Activated T-helper 1 cell treated with anti-CD3 and anti-CD28 coated beads, Interleukin-12 subunit alpha, Interleukin-12 subunit beta, Interleukin-2, Interleukin-4 antibody, amounts not matched to agents 30 ng/mL and 10 ng/mL and 1 ng/mL, durations not matched to agents 14 hours and 24 hours and 36 hours (primary cell): ENCODE measurements at places on chromosomes 16 and 17.

DNA sequence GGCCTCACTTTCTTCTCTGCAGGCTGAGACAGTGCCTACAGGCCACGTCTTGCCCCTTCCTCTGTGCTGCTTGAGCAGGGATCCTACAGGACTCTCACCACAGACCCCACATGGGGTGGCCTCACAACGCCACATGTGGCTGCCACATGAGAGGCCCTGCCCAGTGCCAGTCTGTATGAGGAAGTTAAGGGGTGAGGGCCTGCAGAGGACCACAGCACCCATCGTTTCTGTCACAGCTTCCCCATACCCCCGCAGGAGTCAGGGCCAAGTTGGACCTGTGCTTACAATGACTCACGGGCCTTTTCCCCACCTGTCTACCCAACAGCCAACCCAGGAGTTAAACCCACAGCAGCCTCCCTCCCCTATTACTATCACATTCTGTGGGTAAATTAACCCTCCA is 2.9 kb upstream of the GSDMB start:
- H3K36me3 ChIP-seq: peaks cover 51% of the 10 kb centered on the region
- no peak for DNase-seq
- H3K4me1 ChIP-seq: peaks cover 88% of the 10 kb centered on the region
- peak overlapping the region; percentile 60 for H3K4me3 ChIP-seq

DNA sequence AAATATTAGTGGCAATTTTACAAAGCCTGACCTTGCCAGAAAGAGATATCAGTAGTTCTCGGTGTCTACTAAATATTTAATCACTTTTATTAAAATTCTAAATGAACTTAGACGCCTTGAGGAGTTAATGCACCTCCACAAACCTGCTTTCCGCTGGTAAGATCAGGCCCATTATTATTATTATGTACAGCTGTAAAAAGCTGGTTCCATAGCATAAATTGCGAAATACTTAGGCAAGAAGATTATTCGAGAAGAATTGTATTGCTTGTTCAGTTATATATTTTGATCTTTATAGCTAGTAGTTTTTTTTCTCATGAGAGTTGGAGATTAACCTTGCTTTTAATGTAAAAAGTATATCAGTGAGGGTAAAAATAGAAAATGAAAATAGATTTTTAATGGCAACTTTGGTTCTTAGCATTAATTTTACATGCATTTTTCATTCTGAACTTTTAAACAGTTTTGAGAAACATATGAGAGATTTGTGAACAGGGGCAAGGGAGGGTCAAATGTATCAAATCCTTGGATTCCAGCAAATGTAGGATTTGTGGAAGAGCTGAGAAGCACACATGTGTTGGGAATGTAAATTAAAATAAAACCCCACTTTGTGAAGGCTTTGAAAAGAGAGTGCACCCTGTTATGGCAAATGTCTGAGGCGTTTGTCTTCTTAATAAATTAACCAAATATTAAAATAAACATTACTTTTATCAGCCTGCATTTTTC is 250.4 kb upstream of the TBX2 start:
- no peak overlapping the region for H3K4me3 ChIP-seq
- H3K36me3 ChIP-seq: no peaks in the 10 kb centered on the region
- peaks cover 5% of the 10 kb centered on the region for H3K4me1 ChIP-seq
- H3K27ac ChIP-seq: no peak overlapping the region
- no peaks in the 10 kb centered on the region for H3K27me3 ChIP-seq
- no peak for DNase-seq

DNA sequence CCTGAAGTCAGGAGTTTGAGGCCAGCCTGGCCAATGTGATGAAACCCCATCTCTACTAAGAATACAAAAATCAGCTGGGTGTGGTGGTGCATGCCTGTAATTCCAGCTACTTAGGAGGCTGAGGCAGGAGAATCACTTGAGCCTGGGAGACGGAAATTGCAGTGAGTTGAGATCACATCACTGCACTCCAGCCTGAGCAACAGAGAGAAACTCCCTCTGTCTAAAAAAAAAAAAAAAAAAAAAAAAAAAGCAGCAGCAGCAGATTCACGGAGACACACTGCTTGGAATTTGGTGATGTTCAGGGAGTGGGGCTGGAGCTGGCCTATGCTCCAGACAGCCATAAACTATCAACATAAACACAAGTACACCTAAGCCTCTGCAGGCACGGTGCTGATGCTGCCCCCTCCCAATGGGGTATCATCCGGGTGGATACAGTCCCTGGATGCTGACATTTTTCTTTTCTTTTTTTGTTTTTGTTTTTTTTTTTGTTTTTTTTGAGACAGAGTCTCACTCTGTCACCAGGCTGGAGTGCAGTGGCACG is 39.6 kb upstream of the RHOT1 start:
- H3K36me3 ChIP-seq: no peaks in the 10 kb centered on the region
- peaks cover 40% of the 10 kb centered on the region for H3K4me1 ChIP-seq
- peaks cover 6% of the 10 kb centered on the region for H3K27me3 ChIP-seq
- no peak for DNase-seq
- no peak overlapping the region for H3K27ac ChIP-seq

GRCh38 chr16:68275611-68276191 is 11.4 kb downstream of the SLC7A6 start:
- DNase-seq: peak; percentile 40
- peak overlapping the region; percentile 65 for H3K4me3 ChIP-seq
- H3K27ac ChIP-seq: peak overlapping the region; percentile 90
- H3K4me1 ChIP-seq: peaks cover 63% of the 10 kb centered on the region

DNA sequence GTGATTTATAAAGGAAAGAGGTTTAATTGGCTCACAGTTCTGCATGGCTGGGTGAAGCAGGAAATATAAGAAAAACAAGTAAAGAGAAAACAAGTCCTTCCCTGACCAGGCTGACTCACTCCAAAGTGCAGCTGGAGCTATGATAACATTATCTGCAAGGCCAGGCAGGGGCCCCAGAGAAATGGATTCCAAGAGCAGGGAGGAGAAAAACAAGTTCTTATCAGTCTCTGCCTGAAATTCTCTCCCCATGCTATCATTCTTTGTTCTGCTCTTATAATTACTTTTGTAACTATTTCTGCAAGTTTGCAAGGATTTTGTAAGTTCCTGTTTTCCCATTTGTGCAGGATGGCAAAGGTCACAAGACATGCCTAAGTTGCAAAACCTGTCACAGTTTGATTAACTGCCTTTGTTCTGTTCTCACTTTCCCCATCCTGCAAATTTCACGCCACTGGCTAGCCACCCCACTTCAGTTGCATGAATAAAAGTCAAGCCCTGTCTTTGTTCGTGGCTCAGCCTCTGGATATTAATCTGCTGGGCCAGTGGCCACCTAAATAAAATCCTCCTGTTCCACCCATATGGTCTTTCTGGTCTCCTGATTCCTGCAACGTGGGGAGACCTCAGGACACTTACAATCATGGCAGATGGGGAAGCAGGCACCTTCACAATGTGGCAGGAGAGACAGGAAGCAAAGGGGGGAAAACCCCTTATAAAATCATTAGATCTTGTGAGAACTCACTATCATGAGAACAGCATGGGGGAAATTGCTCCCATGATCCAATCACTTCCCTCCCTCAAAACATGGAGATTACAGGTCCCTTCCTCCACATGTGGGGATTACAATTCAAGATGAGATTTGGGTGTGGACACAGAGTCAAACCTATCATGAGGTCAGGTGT is 13.1 kb downstream of the ABCA9 start:
- H3K4me3 ChIP-seq: no peak overlapping the region
- no peak overlapping the region for H3K27ac ChIP-seq
- no peak for DNase-seq
- no peaks in the 10 kb centered on the region for H3K36me3 ChIP-seq
- H3K4me1 ChIP-seq: peaks cover 20% of the 10 kb centered on the region

DNA sequence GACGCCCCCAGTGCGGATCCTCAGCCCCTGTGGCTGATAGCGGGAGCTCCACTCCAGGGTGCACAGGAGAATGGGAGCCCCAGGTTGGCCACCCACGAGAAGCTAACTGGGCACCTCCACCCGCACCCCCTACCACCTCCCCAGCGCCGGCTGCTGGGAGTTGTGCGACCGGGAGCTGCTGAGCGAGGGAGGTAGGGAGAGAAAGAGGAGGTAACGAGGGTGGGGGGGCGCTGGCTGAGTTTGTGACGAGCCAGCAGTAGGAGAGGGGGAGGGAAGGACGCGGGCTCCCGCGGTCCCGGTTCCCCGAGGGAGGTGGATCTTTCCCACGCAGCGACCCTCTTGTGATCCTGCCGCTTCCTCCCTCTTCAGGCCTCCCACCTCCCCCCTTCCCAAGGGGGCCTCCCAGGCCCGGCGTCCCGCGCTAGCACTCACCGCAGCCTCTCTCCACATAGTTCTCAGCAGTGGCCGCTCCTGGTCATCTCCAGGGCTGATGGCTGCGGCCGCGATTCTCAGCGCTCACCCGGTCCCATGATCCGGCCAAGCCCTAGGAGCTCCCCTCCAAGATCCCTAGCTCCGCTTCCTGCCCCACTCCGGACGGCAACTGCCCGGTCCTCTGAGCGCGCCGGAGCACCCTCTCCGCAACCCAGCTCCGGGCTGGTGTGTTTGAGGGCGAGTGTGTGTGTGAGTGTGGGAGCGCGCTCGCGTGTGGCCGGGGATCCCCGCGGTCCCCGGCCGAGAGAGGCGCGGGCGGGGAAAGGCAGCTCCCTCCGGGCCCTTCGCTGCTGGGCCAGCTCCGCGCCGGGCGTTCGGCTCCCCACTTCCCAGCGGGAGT is at the start of gene GRIN2A:
Gene GRIN2A (minus strand): TSS at position 207 of the 832 bp plus-strand sequence. CDS start 2,017 bp downstream, outside the sequence.
- H3K4me3 ChIP-seq: no peak within 1 kb of the TSS
- no peak for DNase-seq
- H3K27ac ChIP-seq: no peak within 1 kb of the TSS
- no peaks in the 10 kb centered on the region for H3K4me1 ChIP-seq
- H3K27me3 ChIP-seq: peaks cover 37% of the 10 kb centered on the region
